Activated CD8-positive, alpha-beta memory T cell treated with anti-CD3 and anti-CD28 coated beads, Interleukin-2, amount 10 ng/mL, durations not matched to agents 7 days and 5 days (primary cell): ENCODE measurements at places on chromosomes 1 and 21.

DNA sequence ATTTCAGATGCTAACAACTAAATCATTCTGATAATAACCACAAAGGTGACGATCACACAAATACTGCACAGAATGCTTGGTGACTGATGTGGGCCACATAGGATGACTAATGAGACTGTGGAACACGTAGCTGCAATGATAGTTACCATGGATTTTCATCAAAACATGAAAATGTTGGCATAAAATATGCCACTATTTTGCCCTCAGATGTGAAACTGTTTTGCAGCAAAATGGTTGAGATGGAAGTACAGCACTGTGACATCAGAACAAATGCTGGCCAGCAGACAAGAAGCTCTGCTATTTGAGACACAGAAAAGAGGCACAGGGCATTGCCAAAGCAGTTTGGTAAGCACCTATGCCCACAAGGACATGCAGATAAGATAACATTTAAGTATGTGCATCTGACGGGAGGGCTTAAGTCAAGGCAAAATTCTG, 83.8 kb downstream of the NIBAN1 start:
- DNase-seq = peak; percentile 67
- H3K27me3 ChIP-seq = no peaks in the 10 kb centered on the region
- H3K4me3 ChIP-seq = peak overlapping the region; percentile 68
- peaks cover 57% of the 10 kb centered on the region for H3K36me3 ChIP-seq

DNA sequence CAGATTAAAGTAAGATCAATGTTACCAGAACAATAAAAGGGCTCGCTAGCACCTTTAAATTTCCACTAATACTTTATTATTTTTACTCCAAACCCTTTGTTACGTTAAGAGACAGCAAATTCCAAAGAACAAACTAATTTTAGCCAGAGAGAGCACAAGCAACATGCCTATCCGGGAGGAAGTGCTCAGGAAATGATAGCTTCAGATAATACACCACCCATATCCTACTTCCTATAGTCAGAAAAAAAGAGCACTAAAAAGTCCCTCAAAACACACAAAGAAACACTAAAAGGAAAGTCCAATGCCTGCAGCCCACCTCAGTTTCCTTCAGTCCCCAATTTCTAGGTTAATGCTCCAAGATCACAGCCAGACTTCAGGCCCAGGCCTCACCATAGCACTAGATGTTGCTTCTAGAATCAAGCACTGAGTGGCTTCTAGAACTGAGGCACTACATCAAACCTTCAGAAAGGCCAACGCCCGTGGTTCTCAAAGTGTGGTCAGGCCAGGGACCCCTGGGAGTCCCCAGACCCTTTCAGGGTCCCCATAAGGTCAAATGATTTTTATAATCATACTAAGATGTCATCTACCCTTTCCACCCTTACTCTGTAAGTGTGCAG, 142.6 kb downstream of the PSMG1 start:
- no peaks in the 10 kb centered on the region for H3K4me1 ChIP-seq
- DNase-seq = no peak
- H3K36me3 ChIP-seq = no peaks in the 10 kb centered on the region
- no peak overlapping the region for H3K4me3 ChIP-seq

- no peak overlapping the region for H3K4me3 ChIP-seq
- DNase-seq = no peak
- no peaks in the 10 kb centered on the region for H3K27me3 ChIP-seq
- peaks cover 24% of the 10 kb centered on the region for H3K4me1 ChIP-seq
- no peak overlapping the region for H3K27ac ChIP-seq
Measured at GRCh38 chr1:24362982-24363614, 43.9 kb downstream of the GRHL3 start.

GRCh38 chr1:61460191-61460590, 264.8 kb downstream of the TM2D1 start:
- H3K27ac ChIP-seq = no peak overlapping the region
- no peak for DNase-seq
- no peaks in the 10 kb centered on the region for H3K27me3 ChIP-seq
- H3K4me3 ChIP-seq = no peak overlapping the region
- H3K4me1 ChIP-seq = peaks cover 5% of the 10 kb centered on the region
- no peaks in the 10 kb centered on the region for H3K36me3 ChIP-seq
